Effector memory CD8-positive, alpha-beta T cell (primary cell): ENCODE measurements at places on chromosomes 5 and 9.

- no peak for DNase-seq
Measured at GRCh38 chr5:164600274-164600673, 1094.9 kb downstream of the MAT2B start.

DNA sequence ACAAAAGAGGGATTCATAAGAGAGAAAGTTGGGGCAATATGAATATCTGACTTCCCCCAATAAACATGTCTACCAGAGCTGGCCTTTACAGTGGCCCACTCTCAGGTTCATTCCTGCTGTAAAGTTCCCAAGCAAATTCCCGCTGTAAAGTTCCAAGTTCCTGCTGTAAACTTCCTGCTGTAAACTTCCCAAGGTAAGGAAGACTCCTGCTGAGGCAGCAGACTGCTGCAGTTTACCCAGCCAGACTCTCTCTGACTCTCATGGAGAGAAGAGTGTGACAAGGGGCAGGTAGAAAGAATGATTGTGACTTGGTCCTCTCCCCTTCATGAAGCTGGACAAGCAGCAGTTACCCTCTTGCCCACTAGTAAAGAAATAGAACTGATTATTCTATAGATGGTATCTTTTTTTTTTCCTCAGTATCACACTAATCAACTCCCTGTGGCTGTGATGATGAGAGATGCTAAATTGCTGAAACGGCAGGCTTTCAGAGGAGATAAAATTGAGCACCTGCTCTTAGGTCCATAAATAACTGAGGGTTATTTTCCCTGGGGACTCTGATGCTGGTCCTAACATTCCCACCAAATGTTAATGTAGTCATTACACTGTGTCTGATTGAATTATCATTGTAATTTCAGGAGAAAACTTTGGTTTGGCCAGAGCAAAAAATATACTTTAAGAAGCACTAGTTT is 220.4 kb downstream of the PARP8 start:
- DNase-seq: no peak

DNA sequence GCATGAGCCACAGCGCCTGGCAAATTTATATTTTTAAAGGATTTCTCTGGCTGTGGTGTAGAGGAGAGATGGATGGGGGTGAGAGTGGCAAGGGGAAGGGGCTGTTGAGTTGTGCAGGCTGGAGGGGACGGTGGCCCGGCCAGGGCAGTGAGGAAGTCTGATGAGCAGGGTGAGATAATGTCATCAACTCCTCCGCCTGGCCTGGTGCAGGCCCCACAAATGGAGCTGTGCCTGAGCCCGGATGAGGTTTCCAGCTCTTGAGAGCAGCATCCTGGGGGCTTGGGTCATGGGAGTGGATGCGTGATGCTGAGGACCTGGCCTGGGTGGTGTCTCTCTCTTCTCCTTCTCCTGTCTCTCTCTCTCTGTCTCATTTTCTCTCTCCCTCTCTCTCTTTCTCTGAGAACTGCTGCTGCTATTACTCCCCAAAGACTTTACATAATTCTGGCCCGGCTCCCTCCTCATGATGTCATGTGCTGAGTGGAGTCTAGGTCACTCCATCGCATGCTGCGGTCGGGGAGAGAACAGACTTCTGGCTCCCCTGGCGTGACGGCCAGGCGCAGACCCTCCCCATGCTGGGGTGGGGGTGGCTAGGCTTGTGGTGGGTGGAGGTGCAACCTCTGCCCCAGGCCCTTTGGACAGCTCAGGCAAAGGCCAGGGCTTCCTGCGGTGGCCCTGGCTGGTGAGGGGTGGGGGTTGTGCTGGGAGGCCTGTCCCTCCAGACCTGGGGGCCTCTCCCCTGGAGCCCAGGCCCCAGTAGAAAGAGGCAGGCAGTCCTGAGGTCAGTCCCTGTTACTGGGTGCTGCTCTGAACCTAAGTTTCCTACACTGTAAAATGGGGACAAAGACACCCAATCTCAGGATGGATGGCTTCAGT is 26.4 kb downstream of the FGF18 start:
- no peak for DNase-seq

DNA sequence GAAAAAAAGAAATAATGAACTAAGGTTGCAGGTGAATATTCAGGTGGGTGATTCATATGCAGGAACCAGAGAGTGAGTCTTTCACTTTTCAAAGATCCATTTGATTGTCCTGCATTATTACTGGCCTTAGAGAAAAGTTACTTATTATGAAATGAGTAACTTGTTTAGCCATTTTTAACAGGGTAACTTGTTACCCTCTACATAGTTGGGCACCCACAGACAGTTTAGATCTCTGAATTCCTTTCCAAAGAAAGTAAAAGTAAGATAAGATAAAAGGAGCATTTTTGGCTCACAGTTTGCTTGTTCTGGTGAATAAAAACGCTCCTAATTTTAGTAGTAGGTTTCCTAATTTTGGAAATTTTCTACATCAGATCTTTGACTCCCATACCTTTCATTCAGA is 54.1 kb upstream of the DAB2 start:
- no peak for DNase-seq

- DNase-seq: no peak
Measured at GRCh38 chr5:124634741-124635323, 111.6 kb downstream of the ZNF608 start.

DNA sequence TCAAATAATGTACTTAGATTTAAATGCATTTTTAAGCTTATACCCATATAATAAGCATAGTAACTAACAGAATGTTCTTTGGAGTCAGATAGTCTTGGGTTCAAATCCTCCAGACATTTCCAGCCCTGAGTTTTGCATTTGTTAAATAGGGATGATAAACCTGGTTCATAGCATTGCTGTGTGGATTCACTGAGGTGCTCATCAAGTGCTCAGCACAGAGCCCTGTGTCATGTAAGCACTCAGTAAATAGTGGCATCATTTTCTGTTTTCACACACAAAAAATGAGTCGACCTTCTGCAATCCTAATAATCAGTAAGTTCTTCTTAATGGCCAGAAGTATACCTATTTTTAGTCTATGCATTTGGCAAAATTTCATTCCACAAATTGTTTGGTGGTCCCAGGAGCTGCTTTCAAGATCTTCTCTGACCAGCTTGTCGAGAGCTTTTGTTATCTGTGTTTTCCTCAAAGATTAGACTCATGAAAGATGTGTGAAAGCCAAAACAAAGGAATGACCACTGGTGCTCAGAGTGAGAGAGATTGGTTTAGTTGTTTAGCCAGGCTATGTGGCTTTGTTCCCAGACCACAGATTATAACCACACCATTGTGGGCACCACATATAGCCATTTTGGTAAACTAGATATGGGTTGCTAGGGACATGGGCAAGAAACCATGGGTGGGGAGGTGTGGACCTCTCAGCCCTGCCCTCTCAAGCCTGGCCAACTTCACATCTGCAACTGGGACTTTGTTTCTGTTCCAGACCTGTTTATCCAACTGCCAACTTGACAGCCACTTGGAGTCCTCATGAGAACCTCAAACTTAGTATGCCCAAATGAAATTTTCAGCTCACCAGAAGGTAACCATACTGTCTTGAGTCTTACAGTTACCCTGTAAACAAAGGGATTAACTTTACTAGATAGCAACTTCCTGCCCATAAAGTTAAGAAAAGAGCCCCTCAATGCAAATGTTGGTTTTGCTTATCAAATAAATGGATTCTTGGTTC is 45.0 kb downstream of the DOCK8 start:
- no peak for DNase-seq

- DNase-seq: no peak
Measured at GRCh38 chr5:79069488-79070349, at the start of the genes BHMT2 and DMGDH. BHMT2 (plus strand) TSS chr5:79069767; CDS start chr5:79069783, 16 bp downstream. DMGDH (minus strand) TSS chr5:79069674; CDS start chr5:79069620, 54 bp downstream.

DNA sequence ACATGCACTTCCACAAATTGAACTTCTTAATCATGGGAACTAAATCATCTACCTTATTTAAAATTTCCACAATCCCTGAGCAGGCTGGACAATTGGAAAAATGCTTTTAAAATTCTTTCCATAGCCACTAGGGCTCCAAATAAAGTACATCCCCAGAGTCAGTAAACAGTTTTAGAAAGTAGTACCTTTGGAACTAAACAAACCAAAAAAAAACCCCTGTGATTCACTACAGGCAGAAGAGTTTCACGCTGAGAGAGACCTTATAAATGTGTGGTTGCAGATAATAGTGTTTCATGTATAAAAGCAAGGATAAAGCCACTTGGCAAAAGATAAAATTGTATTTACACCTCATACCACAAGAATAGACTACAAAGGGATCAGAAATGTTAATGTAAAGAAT is 11.8 kb upstream of the HMGCR start:
- no peak for DNase-seq

- no peak for DNase-seq
Measured at GRCh38 chr5:155676967-155677366, 650.0 kb upstream of the SGCD start.

- no peak for DNase-seq
Measured at GRCh38 chr5:130166839-130167490, 262.7 kb downstream of the CHSY3 start.

GRCh38 chr9:121814594-121814993 is 163.2 kb downstream of the DAB2IP start:
- DNase-seq: no peak

GRCh38 chr9:3962496-3962895 is 337.4 kb downstream of the GLIS3 start:
- no peak for DNase-seq

DNA sequence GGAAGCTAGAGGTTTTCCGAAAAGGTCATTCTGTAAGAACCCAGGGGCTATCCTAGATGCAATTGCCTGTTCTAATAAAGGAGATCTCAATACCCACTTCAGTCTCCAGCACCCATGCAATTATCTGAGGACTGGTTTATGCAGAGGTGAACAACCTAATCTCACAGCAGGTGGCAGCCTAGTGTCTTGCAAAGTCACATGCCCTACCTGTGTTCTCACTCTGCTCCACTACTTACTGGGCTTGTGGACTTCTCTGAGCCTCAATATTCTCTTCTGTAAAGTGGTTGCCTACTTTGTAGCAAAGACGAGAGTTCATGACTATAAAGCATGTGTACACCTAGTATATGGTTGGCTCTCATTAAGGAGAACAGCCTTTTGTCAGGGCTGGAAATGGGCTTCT is 21.0 kb upstream of the ALDH1B1 start:
- DNase-seq: no peak

GRCh38 chr9:10168241-10168640 is 444.6 kb downstream of the PTPRD start:
- no peak for DNase-seq

DNA sequence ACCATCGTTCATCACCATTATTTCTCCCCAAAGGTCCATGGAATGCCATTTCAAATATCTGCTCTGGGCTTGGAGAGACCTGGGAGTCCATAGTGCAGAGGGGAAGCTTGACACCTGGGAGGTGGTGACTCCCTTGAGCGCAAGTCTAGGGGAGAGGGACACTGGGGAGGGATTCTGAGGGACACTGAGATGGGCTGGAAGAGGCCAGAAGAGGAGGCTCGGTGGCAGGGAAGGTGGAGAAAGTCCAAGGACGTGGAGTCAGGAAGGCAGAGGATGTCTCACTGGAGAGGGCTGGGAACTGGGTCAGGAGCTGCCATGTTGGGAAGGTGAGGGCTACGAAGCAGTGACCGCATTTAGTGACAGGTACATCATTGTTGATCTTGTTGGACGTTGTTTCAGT is 160.3 kb upstream of the MVB12B start:
- no peak for DNase-seq

DNA sequence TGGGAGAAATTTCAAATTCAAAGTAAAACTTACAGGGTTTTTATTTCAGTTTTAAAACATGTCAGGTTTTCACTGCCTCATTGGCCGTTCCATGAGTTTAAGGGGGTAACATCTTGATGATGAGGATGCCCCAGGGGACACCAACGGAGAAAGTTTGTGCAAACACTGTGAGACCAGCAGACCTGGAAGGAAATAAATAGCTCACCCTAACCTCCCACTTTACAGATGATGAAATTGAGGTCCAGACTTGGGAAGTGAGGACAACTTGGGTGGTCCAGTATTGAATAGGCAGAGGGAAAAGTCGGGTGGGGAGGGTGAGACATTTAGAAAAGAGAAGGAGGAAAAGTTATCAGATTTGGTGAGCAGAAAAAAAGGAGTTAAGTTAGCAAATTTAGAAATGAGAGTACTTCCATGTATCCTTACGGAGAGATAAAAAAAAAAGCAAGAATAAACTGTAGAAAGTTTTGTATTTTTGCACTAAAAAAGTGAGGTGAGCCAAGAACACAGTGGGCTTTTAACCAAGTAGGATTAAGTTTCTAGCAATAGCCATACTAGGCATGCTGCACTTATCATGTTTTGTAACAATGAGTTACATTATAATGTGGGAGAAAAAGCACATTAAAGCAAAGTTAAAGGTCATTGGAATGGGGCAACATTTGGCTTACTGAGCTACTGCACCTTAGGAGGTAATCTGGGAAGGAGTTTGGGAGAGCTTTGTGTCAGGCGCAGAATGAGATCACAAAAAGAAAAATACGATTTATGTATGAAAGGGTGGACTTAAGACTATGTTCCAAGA is 125.1 kb downstream of the GAS1 start:
- no peak for DNase-seq

DNA sequence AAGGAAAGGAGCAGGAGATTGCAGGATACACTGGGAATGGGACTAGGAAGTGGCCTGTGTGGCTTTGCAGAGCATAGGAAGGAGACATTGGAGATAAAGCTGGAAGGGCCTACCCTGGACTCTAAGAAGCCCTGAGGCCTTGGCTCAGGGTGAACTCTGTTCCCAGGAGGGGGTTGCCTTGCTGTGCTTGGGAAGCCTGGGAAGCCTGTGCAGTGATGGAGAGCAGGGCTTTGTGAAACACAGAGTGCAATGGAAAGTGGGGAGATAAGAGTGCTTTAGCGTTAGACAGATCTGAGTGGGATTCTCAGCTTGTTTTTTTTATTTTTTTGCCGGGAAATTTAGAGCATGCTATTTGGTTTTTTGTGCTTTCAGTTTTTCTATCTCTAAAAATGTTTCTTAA is 437.8 kb downstream of the KDM4C start:
- no peak for DNase-seq

GRCh38 chr5:134236318-134236717 is 10.4 kb upstream of the PPP2CA start:
- no peak for DNase-seq

DNA sequence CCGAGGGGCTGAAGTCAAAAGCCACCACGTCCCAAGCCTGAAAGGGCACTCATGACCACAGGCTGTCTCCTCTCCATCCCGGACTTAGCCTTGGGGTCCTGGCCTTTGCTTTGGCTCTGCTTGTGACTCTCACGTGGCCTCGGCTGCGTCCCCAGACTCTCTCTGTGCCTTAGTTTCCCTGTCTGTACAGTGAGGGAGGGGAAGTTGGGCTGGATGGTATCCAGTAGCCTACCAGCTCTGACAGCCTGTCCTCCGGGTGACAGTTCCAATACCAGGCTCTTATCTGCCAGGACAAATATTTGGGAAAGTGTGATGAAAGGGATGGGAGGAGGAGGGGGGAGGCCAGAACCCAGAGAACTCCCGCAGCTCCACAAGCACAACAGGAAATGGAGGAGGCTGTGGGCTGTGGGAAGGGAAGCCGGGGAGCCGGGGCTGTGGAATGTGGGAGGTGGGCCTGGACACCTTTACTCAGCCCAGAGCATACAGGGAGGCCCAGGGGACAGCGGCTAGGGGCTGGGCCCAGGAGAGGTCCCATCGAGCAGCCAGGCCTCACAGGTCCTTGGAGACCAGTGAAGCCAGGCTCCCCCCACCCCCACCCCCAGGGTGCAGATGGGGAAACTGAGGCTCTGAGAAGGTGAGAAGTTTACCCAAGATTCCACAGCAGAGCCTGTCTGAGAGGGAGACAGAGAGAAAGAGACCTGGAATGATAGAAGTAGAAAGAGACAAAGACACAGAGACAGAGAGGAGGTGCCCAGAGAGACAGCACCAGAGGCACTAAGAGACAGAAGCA is 18.3 kb downstream of the PDGFRB start:
- DNase-seq: no peak
